DMS153 (cell line): ENCODE measurements at places on chromosomes 1 and 21.

DNA sequence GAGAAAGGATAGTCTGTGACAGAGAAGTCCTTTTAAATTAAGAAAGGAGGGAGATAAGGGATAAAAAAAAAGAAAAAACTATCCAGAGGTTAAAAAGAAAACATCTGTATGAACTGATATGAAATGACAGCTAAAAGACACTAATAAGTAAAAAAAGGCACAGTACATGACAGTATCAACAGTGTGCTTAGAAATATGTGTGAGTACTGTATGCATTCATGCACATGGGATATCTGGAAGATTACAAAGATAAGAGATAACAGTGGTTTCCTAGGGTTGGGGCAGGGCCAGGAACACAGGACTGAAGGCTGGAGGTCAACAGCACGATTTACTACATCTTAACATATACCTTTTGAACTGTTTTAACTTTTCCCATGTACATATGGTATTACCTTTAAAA lies 13.3 kb downstream of the PTP4A2 start:
- no peak for DNase-seq

DNA sequence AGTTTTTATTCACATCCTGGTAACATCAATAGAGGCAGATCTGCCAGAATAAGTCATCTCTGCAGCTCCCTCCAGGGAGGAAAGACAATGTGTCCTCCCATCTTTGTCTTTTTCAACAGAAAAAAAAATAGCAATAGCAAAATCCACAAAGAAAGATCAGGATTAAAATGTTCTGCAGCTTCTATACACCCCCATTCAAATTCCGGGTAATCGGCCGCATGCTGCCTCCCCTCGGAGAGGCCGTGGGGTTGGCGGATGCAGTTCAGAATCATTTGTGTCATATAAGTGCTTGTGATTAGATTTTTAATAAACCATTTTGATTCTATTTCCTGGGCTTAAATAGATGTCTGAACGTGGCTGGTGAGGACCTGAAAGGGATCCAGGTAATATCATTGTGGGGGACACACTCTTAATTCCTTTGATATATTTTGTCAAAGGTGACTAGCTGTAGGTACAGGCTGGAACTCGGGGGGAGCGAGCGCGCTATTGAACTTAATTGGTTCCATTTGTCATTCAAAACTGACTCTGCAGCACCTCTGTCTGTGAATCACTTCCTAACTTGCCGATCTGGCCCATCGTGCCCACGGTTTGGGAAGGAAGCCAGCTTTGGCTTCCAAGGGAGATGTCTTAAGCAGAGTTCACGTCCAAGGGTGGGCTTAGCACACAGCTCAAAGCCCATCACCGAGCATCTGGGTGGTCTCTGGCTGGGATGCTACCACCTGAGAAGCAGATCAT lies 85.6 kb upstream of the ARHGEF16 start:
- DNase-seq: no peak

DNA sequence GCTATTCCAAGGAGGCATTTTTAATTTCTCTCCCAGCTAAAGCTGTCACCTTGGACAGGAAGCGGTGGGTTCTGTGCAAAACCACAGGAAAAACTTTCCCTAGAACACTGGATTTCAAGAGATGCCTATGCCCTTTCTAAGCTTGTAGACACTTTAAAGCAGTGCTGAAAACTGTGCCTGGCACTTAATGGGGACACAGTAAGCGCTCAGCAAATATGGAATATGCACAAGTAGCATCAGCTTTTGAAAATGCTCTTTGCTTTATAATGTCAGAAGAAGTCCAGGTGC lies 50.9 kb upstream of the TARBP1 start:
- no peak for DNase-seq

DNA sequence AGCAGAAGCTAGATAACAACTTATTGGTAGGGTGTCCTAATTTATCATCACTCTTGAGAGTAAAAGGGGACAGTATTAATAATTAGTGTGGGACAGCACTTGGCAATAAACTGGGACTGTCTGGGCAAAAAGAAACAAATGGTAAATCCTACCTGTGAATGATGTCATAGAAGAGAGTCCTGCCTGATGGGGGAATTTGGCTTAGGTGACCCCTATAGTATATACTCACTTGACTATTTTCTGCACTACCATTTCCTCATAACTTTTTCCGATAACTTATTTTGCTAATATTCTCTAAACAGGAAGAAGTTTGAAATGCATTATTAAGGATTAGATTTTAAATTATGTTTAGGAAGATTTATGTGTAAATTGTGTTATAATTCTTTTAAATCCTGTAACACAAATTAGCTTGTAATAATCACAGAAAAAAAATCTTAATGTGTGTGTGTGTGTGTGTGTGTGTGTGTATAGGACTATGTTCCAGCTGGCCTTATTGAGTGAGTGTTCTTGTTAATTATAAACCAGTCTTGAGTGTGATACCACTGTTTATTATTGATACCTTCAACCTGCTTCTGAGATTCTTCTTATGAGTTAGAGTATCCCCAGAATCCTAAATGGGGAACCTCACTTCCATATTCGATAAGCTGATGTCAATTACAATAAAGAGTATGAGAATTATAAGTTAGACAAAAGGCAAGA lies 144.2 kb upstream of the C1orf105 start:
- no peak for DNase-seq

DNA sequence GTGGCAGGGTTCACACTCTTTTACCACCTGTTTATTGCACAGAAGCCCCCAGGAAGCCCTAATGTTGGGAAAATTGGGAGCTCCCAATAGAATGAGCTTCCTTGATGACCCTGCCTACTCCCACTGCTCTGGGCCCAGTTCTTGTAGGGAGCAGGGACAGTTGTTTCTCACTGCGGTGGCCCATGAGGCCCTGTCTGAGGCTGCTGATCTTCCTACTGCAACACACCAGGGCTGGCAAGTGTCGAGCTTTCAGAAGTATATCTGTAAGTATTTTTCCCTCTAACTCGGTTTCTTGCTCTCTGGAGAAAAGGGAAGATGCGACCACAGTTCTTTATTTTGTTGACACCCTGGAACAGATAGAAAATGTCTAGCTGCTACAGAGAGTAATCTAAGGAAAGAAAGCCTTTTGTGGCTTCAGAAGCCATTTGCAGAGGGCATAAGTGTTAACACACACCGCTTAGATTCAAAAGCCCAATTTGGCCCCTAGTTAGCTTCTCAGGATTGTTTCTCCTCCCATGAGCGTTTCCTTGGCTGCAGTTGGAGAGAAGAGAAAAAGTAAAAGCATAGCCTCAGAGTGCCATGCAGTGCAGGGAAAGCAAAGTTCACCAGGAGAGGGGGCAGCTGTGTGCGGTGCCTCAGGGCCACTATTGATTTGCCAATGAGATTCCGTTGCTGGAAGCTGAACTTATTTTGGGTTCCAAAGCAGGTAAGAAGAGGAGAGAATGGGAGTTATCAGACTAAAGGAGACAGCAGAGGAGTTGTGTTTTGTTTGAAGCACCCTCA lies 102.6 kb downstream of the SELENOF start:
- no peak for DNase-seq

GRCh38 chr21:25625036-25625435 lies 14.0 kb upstream of the JAM2 start:
- DNase-seq: no peak

- DNase-seq: no peak
Observed at GRCh38 chr1:8281843-8282509, 35.9 kb upstream of the SLC45A1 start.

- peak; percentile 37 for DNase-seq
Observed at GRCh38 chr1:217333939-217334338, 297.0 kb downstream of the GPATCH2 start.

DNA sequence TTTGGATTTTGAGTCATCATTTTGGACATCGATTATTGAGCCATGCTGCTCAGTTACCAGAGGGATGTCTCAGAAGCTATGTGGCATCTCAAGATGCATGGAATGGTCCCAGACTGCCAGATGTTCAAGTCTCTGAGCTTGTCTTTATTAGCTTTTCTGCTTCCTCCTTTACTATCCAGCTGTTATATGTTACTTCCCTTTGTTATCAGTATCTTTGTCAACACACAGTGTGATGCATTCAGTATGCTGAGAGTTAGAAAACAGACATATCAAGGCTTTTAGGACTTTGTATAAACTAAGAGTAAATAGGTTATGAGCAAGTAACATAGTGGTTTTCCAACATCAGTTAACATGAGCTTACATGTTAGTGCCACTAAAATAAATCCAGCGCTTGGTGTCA lies 474.5 kb downstream of the DSCAM start:
- no peak for DNase-seq

GRCh38 chr1:43256675-43257570 lies 12.9 kb upstream of the TMEM125 start:
- DNase-seq: no peak

GRCh38 chr1:179141592-179142251 lies 59.9 kb downstream of the TOR3A start:
- no peak for DNase-seq

DNA sequence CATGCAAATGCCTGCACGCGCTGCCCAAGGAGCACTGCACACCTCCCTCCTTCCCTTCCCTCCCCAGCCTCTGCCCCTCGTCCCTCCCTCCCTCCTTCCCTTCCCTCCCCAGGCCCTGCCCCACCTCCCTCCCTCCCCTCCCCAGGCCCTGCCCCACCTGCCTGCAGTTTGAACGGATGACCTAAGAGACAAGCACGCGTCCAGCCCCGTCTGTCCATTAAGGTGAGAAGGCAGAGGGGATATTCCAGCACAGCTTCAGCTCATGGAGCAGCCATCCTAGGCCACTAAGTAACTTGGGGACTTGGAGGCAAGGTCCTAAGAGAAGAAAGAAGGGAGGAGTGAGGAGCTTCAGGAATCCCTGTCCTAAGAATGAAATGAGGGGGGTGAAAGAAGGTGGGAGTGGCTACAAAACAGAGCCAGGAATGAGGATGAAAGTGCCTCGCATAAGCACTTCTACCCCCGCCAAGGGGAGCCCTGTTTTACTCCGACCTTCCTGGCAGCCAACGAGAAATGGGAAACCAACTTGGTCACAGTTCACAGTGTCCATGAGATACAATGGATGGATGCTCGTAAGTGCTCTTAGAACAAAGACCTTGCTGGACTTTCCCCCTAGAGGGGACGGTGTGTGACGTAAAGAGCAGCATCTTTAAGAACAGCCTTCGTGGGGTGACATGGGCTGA lies 21.3 kb upstream of the EFHD2 start:
- DNase-seq: no peak

GRCh38 chr1:20958430-20958829 lies 171.3 kb upstream of the HP1BP3 start:
- no peak for DNase-seq

GRCh38 chr1:223831755-223832636 lies 13.8 kb downstream of the TP53BP2 start:
- no peak for DNase-seq

DNA sequence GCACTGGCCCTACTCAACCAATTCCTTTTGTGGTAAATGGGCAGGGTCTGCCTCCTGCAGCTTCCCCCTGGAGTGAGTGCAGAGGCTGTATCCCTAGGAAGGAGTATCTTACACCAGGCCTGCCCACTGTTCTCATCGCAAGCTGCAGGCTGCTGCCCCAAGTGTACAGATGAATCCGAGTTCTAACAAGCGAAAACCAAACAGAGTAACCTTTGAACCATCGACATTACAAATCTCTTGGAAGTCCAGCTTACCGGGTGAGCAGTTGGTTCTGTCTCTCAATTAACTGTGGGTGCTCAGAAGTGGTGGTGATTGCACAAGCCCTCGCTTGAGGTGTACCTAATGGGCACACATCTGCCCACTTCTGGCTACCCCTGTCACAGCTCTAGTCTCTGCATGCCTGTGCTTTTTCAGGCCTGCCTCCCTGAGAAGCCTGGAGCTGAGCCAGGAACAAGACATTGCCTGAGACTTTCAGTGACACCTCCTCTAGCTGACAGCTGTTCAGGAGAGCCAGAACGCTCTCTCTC lies 22.7 kb downstream of the INAVA start:
- DNase-seq: peak; percentile 47

DNA sequence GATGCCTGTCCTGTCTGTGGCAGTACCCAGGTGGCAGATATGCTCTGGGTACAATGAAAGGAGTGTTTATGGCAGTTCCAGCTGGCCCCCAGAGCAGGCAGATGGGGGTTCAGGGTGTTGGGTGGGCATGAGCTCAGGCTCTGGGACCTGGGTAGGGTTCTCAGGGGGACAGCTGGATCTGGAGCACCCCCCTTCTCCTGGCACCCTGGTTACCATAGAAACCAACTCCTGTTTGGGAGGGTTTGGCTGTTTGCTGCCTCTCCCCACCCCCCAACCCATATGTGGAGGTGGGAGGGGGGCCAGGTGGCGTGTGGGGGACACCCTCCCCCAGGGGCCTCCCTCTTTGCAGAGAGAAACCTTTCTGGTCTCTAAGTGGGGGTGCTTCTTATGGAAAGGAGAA lies 7.1 kb downstream of the FOXO6 start:
- DNase-seq: no peak

GRCh38 chr1:184761969-184762485 lies 7.4 kb upstream of the EDEM3 start:
- no peak for DNase-seq

GRCh38 chr1:55827350-55827749 lies 612.2 kb upstream of the USP24 start:
- DNase-seq: no peak

DNA sequence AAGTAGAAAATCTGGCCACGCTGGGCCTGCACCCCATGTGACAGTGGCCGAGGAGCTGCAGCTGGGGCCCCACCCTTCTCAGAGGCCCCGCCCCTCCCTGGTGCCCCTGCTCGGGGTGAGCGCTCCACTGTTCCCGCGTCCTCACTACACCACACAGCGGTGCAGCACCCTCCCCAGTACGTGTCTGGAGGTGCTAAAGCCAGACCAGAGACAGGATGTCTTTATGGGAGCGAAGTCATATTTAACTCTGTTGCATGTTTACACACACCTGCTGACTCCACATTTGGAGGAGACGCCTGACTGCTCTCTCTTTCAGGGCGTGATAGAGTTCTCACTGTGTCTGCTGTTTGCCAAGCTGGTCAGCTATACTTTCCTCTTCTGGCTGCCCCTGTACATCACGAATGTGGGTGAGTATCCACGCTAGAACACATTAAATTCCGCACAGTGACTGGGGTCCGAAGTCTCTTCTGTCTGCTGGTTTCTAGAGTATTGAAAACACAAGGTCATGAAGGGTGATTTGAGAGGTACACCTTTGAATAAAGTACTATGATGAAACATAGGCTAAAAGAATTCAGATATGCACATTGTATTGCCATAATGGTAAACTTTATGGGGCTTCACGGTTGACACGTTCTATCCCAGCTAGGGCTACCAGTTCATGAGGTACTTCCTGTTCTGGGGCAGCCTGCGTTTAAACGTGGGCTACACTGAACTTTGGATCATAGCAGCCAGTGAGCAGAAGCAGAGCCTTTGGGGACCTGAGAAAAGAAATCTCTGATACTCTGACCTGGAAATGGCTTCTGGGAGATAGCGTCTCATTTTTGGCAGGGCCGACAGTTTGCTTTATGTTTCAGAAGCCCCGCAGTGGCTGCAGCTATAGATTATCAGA lies 48.4 kb downstream of the SLC37A1 start:
- peak; percentile 91 for DNase-seq

- DNase-seq: no peak
Observed at GRCh38 chr1:187871177-187871845, 1042.6 kb downstream of the PLA2G4A start.

GRCh38 chr1:203103829-203104495 lies 18.1 kb upstream of the MYOG start:
- DNase-seq: no peak

DNA sequence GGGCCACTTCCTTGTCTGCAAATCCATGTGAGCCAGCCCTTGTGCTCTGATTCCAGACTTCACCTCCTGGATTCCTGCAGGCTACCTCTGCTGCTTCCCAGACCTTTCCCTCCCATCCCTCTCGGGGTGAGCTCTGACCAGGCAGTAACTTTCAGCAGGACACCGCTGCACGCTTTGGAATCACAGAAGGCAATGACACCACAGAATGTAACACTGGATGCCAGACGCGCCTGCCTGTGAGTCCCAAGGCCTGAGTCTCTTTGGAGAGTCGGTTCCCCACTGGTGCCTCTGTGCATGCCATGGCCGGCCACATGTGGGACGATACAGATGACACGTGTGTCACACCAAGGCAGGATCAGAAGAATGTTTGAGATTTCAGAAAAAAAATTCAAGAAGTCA lies 89.7 kb upstream of the ERRFI1 start:
- DNase-seq: no peak
